ENCODE measurements at places on chromosomes 12 and 14. TPM values are rescaled to one million over a fixed set of nuclear protein-coding genes. Genes with fewer than 3 reads are reported as not detected.

- no peaks in the 10 kb centered on the region for H3K36me3 ChIP-seq
- H3K27me3 ChIP-seq, result no peaks in the 10 kb centered on the region
- no peak for DNase-seq
- no peaks in the 10 kb centered on the region for H3K4me1 ChIP-seq
Measured at GRCh38 chr12:50825372-50825838, 17.3 kb upstream of the TMPRSS12 start.

DNA sequence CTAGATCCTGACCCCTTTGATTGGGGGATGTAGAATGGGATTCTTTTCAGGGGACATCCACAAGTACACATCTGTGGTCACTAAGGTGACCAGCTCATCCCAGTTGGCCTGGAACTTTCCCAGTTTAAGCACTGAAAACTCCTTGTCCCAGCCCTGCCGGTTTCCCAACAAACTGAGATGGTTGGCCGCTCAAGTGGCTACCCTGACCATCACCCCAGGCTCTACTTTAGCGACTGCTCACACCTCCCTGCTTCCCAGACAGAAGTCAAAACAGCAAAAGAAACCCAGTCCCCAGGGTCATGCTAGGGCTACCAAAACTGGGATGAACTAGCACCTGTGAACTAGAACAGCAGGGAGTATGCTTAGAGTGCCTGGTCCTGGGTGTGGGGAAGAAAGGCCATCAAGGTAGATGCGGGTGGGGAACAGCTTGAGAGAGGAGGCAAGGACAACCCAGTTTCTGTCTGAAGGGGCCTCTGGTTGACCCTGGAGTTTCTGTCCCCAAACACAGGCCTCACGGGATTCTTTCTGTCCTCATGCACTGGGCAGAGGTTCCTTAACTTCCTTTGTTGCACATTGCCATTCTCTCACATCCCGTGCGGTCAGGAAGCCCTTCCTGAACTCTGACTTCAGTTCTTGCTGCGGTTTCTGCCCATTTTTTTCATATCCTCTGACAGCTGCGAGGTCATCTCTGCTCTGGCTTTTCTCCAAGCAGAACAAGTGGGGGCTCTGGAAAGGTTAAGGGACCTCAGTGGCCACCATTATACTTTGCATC, 1.6 kb downstream of the LTB4R start:
- H3K27ac ChIP-seq, result peak overlapping the region; percentile 90
- DNase-seq, result peak; percentile 63
- H3K27me3 ChIP-seq, result peaks cover 10% of the 10 kb centered on the region

GRCh38 chr14:53062856-53063255, 90.3 kb downstream of the DDHD1 start:
- H3K4me1 ChIP-seq, result no peaks in the 10 kb centered on the region
- peaks cover 14% of the 10 kb centered on the region for H3K36me3 ChIP-seq
- no peak overlapping the region for H3K27ac ChIP-seq
- no peaks in the 10 kb centered on the region for H3K27me3 ChIP-seq
- no peak overlapping the region for H3K4me3 ChIP-seq
- no peak for DNase-seq

Gene MANSC1
- 12.2 TPM for total RNA-seq

DNA sequence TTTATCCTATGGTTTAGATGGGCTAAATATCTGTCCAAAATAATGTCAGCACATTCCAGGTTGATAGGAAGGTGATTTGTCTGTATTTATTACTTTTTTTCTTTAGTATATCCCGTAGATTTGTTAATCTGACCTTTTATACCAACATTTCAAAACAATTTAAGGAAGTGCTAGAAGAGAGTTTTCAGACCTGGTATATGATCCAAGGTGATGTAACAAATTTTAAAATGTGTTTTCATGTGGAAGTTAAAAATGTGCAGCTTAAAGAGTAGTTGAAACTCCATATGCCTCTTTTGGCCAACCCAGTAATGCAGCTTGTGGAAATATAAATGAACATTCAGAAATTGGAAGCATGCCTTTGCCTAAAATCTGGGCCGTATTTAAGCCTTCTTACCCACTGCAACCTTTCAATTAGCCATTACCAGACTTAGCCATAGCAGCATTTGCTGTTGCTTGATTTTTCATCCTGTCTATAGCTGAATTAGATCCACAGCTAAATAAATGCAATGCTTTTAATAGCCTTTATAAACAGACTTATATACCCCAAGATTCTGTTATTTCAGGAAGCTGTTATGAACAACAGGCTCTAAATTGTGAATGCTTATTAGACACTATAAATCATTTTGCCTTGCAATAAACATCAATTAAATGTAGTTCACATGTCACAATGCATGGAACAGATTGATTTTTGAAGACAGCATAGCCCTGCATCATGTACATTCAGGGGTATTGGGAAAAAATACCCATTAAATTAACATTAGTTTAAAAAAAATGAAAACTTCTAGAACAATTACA, 271.2 kb downstream of the PDZRN4 start:
- no peaks in the 10 kb centered on the region for H3K36me3 ChIP-seq
- no peak for DNase-seq
- H3K4me3 ChIP-seq, result no peak overlapping the region

Gene HNF1A
- total RNA-seq, result not detected

- no peaks in the 10 kb centered on the region for H3K27me3 ChIP-seq
- no peaks in the 10 kb centered on the region for H3K36me3 ChIP-seq
- peaks cover 9% of the 10 kb centered on the region for H3K4me1 ChIP-seq
- no peak overlapping the region for H3K27ac ChIP-seq
- no peak overlapping the region for H3K4me3 ChIP-seq
Measured at GRCh38 chr12:121838126-121838525, 20.5 kb downstream of the HPD start.

- no peak overlapping the region for H3K4me3 ChIP-seq
- H3K4me1 ChIP-seq, result no peaks in the 10 kb centered on the region
- no peaks in the 10 kb centered on the region for H3K27me3 ChIP-seq
- no peak overlapping the region for H3K27ac ChIP-seq
- no peak for DNase-seq
Measured at GRCh38 chr14:65946494-65946893, 534.0 kb downstream of the FUT8 start.

Gene PTPRB
- 36.8 TPM for total RNA-seq

DNA sequence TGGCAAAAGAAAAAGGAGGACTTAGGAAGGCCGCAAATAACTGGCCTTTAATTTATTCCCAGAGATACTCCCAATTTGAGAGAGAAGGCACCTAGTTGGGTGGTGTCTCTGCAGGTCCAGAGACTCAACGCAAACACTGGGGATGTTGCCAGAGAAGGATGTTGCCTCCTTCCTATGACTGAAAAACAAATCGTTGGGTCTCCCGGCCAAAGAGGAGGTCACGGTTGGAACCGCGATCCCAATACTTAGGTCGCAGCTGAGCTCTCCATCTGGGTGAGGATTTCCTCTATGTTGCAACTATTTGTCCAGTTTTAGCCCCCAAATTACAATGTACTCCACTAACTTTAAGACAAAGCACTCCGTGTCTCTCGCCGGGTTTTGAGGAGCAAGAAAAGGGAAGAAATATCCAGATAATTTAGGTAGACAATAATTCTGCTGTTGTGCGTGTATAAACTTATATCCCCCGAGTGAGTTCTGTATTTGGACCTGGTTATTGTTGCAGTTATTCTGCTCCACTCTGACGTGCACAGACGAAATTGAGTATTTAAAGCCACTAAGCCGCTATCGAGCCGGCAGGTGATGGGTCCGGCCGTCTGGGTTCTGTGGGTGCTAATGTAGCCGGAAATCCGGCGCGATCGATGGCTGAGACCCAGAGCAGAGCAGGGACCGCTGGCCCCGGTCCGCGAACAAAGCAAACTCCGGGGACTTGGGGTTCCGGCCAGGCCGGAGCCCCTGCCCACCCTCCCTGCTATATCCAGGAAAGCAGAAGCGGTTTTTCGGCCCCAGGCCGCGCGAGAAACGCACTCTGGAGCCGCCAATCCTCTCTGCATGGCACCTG, 5.7 kb downstream of the HOXC12 start:
- H3K27me3 ChIP-seq, result peaks cover 100% of the 10 kb centered on the region
- no peaks in the 10 kb centered on the region for H3K4me1 ChIP-seq
- DNase-seq, result no peak
- no peak overlapping the region for H3K27ac ChIP-seq

- no peaks in the 10 kb centered on the region for H3K36me3 ChIP-seq
- no peaks in the 10 kb centered on the region for H3K27me3 ChIP-seq
- peaks cover 19% of the 10 kb centered on the region for H3K4me1 ChIP-seq
- H3K27ac ChIP-seq, result peak overlapping the region; percentile 86
- peak; percentile 88 for DNase-seq
- H3K4me3 ChIP-seq, result no peak overlapping the region
Measured at GRCh38 chr12:108302403-108303311, 36.5 kb downstream of the CMKLR1 start.

DNA sequence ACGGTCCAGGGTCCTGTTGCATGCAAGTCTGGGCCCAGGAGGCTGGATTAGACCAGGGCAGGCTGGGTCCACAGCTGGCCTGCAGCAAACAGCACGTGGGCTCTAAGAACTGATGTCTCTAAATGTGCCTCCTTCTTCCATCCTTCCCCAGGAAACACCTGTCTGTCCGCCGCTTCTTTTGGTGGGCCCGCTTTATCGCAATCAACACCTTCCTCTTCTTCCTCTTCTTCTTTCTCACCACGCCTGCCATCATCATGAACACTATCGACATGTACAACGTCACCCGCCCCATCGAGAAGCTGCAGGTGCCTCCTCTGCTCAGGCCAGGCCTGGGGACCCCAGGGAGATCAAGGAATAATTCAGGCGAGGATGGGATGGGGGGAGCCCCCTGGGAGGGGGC, 28.3 kb downstream of the NGB start:
- no peaks in the 10 kb centered on the region for H3K36me3 ChIP-seq
- no peak for DNase-seq
- H3K27me3 ChIP-seq, result no peaks in the 10 kb centered on the region
- no peak overlapping the region for H3K27ac ChIP-seq

- H3K4me1 ChIP-seq, result peaks cover 9% of the 10 kb centered on the region
- DNase-seq, result no peak
- H3K27me3 ChIP-seq, result no peaks in the 10 kb centered on the region
- H3K36me3 ChIP-seq, result no peaks in the 10 kb centered on the region
Measured at GRCh38 chr12:57729321-57729844, 9.2 kb downstream of the AGAP2 start.

GRCh38 chr14:101537286-101537685, 24.0 kb upstream of the DIO3 start:
- no peak overlapping the region for H3K4me3 ChIP-seq
- no peaks in the 10 kb centered on the region for H3K36me3 ChIP-seq
- H3K27ac ChIP-seq, result no peak overlapping the region
- DNase-seq, result no peak
- peaks cover 5% of the 10 kb centered on the region for H3K27me3 ChIP-seq

GRCh38 chr12:47244835-47245234, 165.1 kb upstream of the AMIGO2 start:
- H3K27me3 ChIP-seq, result no peaks in the 10 kb centered on the region
- H3K27ac ChIP-seq, result no peak overlapping the region
- no peak overlapping the region for H3K4me3 ChIP-seq
- H3K4me1 ChIP-seq, result no peaks in the 10 kb centered on the region
- no peaks in the 10 kb centered on the region for H3K36me3 ChIP-seq

DNA sequence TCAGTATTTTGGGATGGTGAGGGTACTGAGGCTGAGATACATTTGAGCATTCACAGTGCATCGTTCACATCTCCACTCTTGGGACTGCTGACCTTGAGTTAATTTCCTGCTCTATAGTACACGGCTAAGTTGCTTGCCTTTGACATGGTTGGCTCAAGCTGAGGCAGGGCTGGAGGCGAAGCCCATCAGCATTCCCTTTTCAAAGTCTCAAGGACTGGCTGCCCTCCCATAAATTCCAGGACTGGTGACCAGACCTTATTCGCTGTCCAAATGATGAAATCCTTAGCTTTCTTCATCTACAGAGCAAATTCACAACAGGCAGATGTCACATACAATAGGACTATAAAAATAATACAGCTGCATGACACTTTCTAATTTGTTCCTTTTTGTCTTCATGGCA, 85.9 kb downstream of the SSPN start:
- no peaks in the 10 kb centered on the region for H3K36me3 ChIP-seq
- DNase-seq, result no peak
- peaks cover 5% of the 10 kb centered on the region for H3K4me1 ChIP-seq
- no peak overlapping the region for H3K4me3 ChIP-seq
- no peaks in the 10 kb centered on the region for H3K27me3 ChIP-seq
- no peak overlapping the region for H3K27ac ChIP-seq

DNA sequence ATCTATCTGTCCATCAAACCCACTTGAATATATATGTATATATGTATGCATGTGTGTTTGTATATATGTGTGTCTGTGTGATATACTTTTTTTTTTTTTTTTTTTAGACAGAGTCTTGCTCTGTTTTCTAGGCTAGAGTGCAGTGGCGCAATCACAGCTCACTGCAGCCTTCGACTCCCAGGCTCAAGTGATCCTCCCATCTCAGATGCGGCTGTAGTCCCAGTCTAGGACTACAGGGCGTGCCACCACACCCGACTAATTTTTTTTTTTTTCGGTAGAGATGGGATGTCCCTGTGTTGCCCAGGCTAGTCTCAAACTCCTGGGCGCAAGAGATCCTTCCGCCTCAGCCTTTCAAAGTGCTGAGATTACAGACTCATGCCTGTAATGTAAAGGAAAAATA, 13.0 kb upstream of the APOBEC1 start:
- no peak overlapping the region for H3K27ac ChIP-seq
- no peak for DNase-seq
- H3K4me3 ChIP-seq, result no peak overlapping the region

Gene TAS2R50
- total RNA-seq, result 0.28 TPM

Gene PCED1B
- total RNA-seq, result 0.70 TPM

Gene ANG
- total RNA-seq, result 5.6 TPM

- H3K36me3 ChIP-seq, result no peaks in the 10 kb centered on the region
- no peaks in the 10 kb centered on the region for H3K4me1 ChIP-seq
- H3K27ac ChIP-seq, result peak overlapping the region; percentile 86
- DNase-seq, result no peak
Measured at GRCh38 chr12:85834378-85834777, 1.8 kb downstream of the RASSF9 start.

GRCh38 chr12:116918464-116918863, 7.7 kb downstream of the FBXW8 start:
- no peak for DNase-seq
- no peaks in the 10 kb centered on the region for H3K4me1 ChIP-seq
- H3K36me3 ChIP-seq, result no peaks in the 10 kb centered on the region
- no peak overlapping the region for H3K27ac ChIP-seq
- no peaks in the 10 kb centered on the region for H3K27me3 ChIP-seq
- H3K4me3 ChIP-seq, result no peak overlapping the region

GRCh38 chr14:57290751-57291150, 22.0 kb downstream of the AP5M1 start:
- H3K4me3 ChIP-seq, result no peak overlapping the region
- H3K27me3 ChIP-seq, result no peaks in the 10 kb centered on the region
- no peak for DNase-seq
- H3K36me3 ChIP-seq, result peaks cover 69% of the 10 kb centered on the region
- H3K4me1 ChIP-seq, result no peaks in the 10 kb centered on the region

Gene ANKRD33
- total RNA-seq, result not detected

DNA sequence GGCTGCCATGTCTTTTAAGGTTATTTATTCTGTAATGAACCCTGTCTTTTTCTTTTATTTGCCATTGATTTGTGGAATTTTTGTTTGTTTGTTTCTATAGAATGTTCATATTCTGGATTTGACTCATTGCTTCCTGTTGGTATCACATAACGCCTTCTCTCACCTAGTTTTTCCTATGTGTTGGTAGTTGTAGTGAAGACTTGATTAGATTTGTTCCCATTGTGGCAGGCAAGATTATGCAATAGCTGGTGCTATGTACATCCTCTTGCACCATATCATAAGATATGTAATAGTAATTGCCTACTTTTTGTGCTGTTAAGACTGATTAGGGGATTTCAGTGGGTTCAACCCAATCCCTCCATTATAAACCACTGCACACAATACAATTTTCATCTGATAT, 3.9 kb upstream of the KRT6B start:
- H3K4me1 ChIP-seq, result no peaks in the 10 kb centered on the region
- H3K27me3 ChIP-seq, result peaks cover 3% of the 10 kb centered on the region
- H3K36me3 ChIP-seq, result no peaks in the 10 kb centered on the region
- no peak overlapping the region for H3K27ac ChIP-seq

All from heart left ventricle (tissue), 16 donors.